Motor neuron (in vitro differentiated cells): ENCODE measurements at places on chromosomes 5 and 9. TPM values are rescaled to one million over a fixed set of nuclear protein-coding genes. Genes with fewer than 3 reads are reported as not detected.

- no peak for ATAC-seq
These were observed 71.7 kb downstream of the SUSD1 start for GRCh38 chr9:112103405-112103804.

DNA sequence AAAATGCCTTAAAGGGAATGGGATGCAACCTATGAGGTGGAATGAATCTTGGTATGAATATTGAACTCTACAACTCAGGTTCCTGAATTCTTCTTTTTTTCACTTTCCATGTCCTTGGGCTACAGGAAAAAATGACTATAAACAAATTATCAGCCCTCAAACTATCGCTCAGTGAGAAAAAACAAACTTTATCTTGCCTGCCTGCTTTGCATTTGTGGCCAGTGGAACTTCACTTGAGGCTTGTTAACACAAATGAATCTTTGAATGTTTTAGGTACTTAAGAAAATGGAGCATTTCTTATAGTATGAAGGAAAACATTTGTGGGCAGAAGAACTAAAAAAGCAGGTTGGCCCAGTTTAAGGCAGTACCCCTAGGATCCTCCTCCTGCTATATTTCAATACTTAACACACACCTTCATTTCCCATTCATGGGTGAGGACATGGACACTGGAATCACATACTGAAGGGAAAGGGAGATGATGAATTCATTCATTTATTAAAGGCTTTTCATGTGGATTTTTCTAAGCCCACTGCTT is 34.1 kb downstream of the ELOVL7 start:
- ATAC-seq: no peak

DNA sequence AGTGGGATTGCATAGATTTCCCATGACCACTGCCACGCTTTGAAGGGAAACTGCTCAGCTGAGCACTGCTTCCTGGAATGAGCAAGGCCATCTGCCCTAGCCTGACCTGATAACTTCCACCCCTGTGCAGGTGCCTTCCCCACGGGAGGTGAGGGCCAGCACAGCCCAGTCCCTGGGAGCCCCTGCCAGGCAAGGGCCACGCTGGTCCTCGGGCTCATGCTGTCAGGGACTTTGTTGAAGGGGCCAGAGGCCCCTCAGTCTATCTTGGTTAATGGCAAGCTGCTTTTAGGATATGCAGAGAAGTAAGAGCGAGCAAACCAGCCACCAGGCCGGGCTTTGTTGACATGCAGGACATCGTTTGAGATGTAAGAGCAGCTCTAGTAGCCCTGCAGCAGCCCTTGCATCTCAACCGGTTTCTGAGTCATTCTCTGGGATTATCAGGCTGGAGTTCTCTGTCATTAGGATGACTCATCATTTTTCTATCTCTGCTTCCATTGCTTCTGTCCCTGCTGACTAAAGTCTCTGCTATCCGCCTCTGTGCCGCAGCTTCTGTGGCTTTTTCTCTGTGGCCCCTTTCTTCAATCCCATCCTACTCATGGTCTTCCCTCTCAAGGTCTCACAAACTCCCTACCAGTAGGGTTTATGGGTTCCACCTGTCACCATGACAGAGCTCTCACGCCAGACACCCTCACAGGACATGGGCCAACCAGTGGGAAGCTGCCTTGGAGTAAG is 30.6 kb upstream of the IQGAP2 start:
- peak; percentile 99 for ATAC-seq

GRCh38 chr5:161676103-161676502 is 9.4 kb upstream of the GABRA6 start:
- peak; percentile 85 for ATAC-seq

DNA sequence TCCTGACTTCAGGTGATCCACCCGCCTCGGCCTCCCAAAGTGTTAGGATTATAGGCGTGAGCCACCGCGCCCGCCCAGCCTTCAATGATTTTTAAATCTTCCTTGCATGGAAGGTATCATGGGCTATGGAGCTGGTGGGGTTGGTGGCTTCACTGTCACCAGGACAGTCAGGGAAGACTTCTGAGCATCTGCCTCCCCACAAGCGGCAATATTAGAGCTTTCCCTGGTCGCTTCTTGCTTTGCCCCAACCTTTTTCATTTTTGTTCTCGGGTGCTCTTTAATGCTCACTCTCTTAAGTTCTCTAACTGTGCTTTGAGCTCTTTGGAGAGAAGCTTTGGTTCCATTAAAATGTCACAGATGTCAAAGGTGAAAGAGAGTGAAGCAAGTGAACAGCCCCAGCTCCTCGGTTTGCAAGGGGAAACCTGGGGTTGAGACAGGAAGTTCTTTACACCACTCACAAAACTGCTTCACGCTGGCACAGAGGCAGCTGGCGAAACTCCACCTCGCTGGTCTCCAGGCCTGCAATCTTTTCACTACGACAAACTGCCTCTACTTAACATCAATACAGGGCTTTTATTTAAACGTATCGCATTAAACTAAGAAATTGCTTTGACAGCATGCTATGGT is 142.5 kb upstream of the RETREG1 start:
- no peak for ATAC-seq

DNA sequence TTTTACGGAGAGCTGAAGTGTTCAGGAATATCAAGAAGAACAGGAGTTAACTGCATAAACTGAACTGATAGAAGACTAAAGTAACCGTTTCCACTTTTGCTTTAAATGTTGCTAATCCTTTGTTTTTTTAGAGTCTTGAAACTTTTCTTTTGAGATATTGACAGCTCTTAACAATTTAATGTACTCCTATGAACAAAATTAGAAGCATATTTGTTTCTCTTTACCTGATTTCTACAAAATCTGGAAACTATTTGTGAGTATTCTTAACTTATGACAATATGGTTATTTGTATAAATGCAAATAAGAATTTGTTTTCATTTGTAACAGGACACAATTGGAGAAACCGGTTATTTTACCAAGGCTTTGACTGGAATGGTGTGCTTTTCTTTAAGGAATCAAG is 89.5 kb upstream of the FAM120A start:
- ATAC-seq: no peak

DNA sequence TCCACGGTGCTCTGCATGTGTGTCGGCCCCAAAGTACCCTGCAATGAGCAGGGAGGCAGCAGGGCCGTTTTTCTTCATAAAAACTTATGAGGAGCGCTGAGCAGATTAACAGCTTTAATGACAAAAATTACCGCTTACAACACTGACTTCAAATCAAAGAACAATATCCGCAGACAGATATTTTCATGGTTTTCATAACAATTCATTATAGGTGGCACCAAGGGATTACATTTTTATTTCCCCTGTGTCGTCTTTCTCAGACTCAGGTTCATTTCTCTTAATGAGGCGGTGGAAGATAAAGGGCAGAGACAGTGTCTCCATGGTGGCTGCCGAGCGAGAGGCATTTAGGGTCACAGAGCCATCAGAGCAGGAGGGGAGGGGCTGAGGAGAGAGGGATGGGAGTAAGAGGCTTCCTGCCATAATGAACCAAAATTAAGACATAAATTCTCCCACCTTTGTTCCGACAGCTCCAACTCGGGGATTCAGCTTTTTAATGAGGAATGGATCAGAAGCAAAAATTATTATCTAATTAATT is 240.7 kb upstream of the CLINT1 start:
- peak; percentile 35 for ATAC-seq

GRCh38 chr9:132935026-132935425 is 9.4 kb downstream of the TSC1 start:
- no peak for ATAC-seq

- no peak for ATAC-seq
These were observed 228.2 kb upstream of the KLF4 start for GRCh38 chr9:107717529-107718314.

DNA sequence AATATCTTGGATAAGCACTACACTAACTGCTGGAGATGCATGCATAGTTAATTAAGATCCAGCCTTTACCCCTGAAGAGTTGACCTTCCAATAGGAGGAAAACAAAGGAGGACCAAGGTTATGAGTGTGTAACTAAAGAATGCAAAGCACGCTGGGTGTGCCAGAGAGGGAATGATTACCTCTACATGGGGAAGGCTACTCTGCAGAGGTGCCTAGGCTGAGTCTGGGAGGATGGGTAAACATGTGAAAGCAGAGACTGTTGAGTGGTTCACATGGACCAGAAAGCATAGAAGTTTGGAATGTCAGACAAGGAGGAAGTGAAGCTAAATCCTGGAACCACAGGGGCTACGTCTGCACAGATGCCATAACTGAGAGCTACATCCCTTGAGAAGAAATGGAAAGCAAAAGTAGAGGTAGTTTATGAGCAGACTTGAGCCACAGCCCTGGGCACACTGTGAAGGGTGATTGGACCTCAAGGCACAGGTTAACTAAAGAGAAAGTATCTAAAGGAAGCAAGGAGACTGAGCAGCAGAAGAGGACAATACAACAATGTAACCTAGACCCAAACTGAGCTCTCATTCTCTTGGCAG is 176.2 kb downstream of the DENND1A start:
- no peak for ATAC-seq

DNA sequence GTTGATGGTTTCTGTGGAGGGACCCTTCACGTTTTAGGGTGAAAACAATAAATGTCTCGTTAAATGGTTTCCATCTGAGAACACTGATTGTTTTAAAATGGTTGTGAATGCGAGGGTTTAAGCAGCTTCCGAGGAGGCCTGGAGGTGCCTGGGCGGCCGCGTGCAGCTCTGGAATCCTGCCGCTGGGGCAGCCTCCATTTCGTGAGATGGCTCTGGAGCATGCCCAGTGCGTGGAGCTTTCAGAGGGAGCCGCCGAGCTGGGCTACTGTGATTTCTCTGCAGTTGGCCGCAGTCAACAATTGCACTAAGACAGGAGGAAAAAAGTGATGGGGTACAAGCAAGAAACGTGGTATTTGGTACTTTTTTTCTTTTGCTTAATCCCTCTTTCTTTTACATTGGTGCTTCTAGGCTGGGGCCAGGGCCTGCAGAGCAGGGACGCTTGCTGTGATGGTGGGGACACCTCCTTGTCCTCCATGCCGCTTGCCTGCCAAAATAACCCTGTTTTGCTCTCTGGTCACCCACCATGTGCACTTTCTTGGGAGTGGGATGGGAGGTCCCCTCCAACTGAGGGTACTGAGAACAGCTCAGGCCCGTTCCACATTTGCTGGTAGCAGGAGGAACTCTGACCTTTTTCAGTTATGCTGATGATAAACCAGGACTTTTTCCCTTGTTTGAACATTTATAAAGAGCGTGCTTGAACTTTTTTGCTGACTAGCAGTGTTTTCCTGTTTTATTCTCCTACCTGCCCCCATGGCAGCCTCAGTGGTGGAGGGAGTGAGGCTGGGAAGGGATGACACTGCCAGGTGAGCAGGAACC is 47.1 kb downstream of the EHMT1 start:
- ATAC-seq: no peak

GRCh38 chr9:93869088-93869487 is 86.1 kb downstream of the BARX1 start:
- no peak for ATAC-seq

- ATAC-seq: no peak
These were observed 183.0 kb downstream of the CETN3 start for GRCh38 chr5:90226433-90227099.

- no peak for ATAC-seq
These were observed 166.6 kb downstream of the TSSK1B start for GRCh38 chr5:113268232-113268631.

DNA sequence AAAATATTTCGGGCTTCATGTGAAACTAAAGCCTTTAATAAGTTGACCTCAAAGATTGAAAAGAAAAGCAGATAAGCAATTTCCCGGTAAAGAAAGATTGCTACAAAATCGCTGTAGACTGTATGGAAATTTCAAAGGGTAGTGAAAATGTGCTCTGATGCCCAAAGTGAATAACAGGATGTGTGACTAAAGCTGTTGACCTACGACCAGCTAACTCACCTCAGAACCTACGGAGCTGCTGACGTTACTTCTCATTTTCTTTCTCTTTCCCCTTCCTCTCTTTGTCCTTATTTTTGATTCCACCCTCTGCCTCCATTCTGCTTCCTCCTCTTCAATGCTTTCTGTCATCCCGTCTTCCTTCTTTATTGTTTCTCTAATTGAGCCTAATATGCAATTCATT is 103.2 kb downstream of the PDE4D start:
- no peak for ATAC-seq

DNA sequence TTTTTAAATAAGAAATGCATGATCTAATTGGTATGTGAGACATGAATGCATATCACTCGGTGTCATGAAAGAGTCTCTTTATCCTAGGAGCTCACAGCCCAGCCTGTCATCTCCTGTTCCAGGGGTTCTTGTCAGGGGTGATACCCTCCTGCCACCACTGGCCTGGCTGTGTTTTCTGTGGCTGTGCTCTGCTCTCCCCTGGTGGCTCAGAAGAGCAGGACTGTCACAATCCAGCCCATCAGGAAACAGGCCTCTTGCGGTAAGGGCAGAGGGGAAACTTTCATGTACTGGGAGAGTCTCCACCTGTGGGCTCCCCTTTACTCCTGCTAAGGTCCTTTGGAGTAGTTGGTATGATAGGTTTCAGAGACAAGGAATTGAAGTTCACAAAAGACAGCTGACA is 240.2 kb upstream of the GLRA1 start:
- no peak for ATAC-seq

- ATAC-seq: no peak
These were observed 37.8 kb downstream of the MRRF start for GRCh38 chr9:122302237-122303093.

DNA sequence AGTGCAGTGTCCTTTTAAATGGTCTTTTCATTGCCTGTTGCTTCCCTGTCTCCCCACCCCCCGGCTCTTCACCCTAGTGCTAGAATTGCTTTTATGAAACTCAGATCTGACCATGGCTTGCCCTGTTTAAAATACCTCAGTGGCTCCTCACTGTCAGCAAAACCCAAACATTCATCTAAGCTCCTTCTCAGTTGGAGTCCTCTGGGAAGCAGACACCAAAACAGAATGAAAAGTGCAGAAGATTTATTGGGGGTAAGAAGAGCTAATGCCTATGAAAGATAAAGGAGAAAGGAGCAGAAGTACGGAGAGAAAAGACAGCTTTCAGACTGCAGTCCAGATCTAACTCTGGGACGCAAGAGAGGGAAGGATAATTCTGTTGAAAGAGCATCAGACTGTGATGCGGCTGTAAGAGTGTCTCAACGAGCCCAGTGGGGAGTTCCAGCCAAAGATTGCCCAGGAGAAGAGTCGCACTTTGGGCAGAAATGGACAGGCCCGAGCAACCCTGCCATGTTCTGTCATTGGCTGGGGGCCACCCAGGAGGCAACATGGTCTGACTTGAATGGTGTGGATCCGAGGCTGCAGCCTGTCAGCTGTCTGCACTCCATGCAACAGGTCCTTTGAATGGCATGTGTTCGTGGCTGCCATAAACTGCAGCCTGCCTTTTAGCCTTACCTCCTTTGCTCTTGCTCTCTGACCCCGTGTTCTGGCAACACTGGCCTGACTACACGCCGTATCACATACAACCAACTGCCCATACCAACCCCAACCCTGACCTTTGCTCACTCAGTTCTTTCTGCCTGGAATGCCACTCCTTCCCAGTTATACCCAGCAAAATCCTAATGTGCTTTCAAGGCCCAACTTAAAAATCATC is 55.9 kb downstream of the IRF1 start:
- no peak for ATAC-seq

SPEF2 gene
- 4.5 and 7.8 TPM in 2 replicates for total RNA-seq

UBE2R2 gene
- 25.2 and 26.7 TPM in 2 replicates for total RNA-seq

PITX1 gene
- 0.48 and 0.71 TPM in 2 replicates for total RNA-seq

KCNIP1 gene
- 14.3 and 16.7 TPM in 2 replicates for total RNA-seq

CSF1R gene
- 0.14 and 0.42 TPM in 2 replicates for total RNA-seq
